ENCODE measurements at places on chromosomes 2 and 18.
A peak's percentile ranks its signal among the peaks of the same experiment; 100 is the strongest.

DNA sequence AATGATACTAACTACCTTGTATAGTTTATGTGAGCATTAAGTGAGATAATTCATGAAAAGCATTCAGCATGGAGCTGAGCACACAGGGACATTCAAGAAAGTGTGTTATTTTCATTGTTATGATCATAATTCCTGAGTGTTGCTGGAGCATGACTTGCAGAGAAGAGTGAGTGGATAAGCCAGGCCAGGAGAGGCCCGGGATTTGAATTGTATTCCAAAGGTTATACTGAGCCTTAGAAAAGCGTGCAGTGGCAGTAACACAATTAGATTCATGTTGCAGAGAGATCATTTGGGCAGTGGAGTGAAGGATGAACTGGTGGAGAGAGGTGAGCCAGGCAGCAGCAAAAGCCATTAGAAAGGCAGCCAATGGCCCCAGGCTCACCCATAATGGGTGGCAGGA lies 142.9 kb upstream of the SH3BP4 start:
- no peak for DNase-seq

- no peak for DNase-seq
These were observed 28.2 kb downstream of the AQP12A start for GRCh38 chr2:240719676-240720545.

- peak; percentile 38 for DNase-seq
These were observed 149.7 kb downstream of the SMAD7 start for GRCh38 chr18:48800876-48801727.

DNA sequence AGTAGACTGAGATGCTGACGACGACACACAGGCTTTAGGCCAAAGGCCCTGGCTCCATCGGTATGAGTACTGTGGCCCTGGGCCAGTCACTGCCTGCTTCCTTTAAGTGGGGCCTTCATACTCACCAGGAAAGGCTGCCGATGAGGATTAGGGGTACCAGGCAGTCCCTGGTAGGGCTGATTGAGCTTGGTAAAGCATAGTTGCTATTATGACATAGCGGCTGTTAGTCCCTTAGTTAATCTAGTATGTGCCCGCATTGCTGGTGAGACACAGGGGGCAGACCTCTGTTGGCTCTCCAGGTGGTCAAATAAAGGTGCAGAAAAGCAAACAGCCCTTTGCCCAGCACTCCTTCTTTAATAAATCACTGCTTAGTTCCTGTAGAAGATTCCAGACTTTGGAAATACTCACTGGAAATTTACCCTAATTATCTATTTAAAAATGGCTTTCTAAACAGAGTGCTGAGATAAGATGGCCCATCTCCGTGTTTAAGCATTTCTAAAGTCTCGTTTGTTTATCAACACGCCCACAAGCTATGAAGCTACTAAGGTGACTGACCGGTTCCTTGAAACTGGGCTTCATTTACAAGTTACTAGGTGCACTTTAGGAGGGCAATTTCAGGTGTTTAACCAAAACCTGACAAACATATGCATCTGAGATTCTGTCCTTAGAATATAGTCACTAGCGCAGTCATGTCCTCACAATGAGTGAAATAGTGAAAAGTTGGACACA lies 8.7 kb upstream of the BIN1 start:
- DNase-seq = no peak

GRCh38 chr2:37868866-37869265 lies 56.2 kb upstream of the RMDN2 start:
- DNase-seq = no peak

DNA sequence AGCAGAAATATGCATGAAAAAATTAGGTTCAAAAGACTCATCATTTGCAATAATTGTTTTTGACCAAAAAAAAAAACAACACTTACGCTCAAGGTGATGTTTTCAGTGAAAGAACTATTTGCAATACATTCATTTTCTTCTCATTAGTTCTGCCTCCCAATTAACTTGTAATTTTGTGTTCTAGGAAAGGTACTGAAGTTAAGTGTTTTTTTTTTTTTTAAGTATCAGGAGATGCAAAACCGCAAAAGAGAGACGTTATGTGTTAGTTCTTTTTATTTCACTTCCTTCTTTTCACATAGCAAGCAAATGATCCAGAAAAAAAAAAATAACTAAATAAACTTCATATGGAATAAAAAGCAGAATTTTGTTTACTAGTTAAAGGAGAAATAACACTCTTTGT lies 735.2 kb upstream of the GCFC2 start:
- DNase-seq = no peak

DNA sequence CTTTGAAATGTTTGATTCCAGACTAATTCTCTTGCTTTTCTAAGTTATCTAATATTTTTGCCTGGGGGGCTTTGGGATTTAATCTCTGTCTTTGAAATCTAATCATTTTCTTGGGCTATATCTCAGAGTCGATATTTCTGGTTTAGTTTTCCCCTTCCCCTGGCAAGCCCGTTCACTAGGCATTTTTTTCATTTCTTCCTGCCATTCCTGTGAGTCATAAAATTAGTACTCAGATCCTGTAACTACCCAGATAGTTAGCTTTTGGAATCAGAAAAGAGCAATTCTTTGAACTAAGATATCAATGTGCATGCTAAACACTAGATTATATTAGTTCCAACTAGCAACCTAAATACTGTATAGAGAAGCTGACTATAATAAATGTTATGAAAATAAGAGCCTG lies 29.4 kb upstream of the RNF149 start:
- no peak for DNase-seq

Data from breast epithelium (tissue), 4 donors.